Nephron progenitor cell (in vitro differentiated cells): ENCODE measurements at places on chromosomes 2 and 18.

GRCh38 chr2:20757405-20758090, 65.4 kb downstream of the LDAH start:
- DNase-seq: no peak

GRCh38 chr2:168649105-168649504, 153.3 kb upstream of the NOSTRIN start:
- DNase-seq: no peak

DNA sequence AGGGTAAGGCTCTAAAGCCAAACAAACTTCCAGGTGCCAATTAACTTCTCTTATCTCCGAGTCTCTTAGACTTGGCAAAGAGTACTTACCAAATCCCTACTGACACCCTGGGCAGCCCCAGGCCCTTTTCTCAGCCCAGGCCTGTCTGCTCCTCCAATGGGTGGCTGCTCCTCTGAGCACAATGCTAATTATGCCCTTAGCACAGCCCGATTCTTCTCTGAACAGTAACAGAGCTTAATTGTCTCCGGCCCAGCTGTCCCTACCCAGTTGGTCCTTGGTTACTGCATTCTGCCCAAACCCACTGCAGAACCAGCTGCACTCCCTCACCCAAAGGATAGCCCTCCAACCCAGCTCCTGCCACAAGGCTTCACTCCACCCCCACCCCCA, 110.3 kb downstream of the SMAD7 start:
- no peak for DNase-seq

- no peak for DNase-seq
These were observed 229.0 kb upstream of the HS6ST1 start for GRCh38 chr2:128547667-128548066.

DNA sequence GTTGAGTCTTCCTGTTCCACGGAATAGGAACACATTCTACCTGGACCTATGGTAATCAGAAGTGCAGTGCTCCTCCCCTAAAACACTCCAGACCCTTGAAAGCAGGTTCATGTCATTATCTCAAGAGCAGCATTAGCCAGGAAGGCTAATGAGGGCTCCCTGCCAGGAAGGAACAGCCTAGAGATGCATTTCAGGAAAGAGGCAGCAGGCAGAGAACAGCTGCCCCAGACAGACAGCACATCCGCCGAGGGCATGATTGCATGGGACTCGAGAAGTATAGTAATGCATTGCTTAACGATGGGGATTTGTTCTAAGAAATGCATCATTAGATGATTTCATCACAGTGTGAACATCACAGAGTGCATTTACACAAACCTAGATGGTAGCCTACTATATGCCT, 171.5 kb downstream of the ALK start:
- DNase-seq: no peak

- no peak for DNase-seq
These were observed 98.5 kb downstream of the TACR1 start for GRCh38 chr2:75100801-75101151.

DNA sequence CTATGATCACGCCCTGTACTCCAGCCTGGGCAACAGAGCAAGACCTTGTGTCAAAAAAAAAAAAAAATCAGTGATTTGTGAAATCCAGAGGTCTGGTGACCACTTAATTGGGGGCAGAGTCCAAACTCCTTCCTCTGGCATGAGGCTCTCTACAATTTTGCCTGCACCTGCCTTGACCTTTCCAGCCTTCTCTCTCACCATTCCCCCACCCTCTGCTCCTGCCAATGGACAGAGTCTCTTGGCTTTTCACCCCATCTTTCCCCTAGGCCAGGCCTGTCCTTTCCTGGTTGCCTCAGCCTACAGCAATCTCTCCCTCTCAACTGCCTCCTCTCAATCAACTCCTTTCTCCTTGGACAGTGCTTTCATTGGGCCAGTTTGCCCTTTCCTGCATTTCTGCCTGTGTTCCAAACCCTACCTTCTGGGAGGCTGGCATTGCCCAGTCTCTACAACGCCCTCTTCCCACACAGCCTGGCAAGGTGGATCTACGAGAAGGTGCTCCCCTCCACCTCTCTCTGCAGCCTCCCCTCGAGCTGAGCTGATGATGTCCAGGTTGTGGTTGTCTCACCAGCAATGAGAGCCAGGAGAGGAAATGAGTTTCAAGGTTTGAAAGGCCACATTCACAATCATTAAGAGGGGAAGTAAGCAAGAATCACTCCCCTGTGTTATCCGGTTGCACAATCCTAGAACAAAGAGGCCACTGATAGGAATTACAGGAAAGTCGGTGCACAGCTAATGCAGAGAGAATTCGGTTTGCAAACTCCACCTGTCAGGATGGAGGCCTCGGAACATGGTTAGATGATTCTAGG, 39.5 kb upstream of the NPAS2 start:
- DNase-seq: no peak

- DNase-seq: no peak
These were observed 180.9 kb downstream of the ZBTB7C start for GRCh38 chr18:48228301-48228715.

GRCh38 chr2:171441470-171441869, 7.4 kb downstream of the DCAF17 start:
- no peak for DNase-seq

- DNase-seq: no peak
These were observed 83.8 kb upstream of the TMEM17 start for GRCh38 chr2:62589691-62590356.

DNA sequence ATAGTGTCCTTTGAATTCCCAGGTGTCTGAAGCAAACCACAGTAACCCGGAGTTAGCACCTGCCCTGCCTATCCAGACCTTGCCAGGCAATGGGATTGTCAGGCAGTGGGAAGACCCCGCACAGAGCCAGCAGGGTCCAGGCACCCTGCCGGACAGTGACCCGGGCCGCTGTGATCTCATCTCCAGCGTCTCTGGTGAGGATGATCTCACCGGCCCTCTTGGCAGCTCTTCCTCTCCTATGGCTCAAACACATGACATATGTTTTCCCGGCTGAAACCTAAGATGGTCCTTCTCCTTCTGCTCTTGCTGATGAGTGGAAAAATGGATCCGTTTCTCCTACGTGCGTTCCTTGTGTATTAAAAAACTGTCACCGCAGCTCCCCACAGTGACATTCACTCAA, 75.1 kb downstream of the ACOXL start:
- DNase-seq: no peak

DNA sequence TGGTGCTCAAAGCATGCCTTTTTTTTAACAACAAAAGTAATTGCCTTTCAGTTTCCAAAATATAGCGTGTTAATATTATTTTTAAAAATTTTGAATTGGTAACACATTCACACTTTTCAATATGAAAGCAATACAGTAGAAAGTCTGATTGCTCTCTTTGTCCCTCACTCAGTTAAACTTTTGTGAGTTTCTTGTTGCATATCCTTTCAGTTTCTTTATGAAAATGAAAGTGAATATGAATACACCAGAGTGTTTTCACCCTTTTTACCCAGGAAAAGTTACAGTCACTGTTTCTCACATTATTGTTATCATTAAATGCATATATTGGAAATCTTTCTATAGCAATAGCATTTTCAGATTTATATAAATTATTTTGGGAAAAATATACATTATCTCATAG, 377.4 kb upstream of the CRIM1 start:
- DNase-seq: no peak

GRCh38 chr18:13710414-13710831, 15.9 kb downstream of the FAM210A start:
- DNase-seq: no peak

GRCh38 chr2:134739879-134740301, 21.1 kb upstream of the TMEM163 start:
- no peak for DNase-seq

DNA sequence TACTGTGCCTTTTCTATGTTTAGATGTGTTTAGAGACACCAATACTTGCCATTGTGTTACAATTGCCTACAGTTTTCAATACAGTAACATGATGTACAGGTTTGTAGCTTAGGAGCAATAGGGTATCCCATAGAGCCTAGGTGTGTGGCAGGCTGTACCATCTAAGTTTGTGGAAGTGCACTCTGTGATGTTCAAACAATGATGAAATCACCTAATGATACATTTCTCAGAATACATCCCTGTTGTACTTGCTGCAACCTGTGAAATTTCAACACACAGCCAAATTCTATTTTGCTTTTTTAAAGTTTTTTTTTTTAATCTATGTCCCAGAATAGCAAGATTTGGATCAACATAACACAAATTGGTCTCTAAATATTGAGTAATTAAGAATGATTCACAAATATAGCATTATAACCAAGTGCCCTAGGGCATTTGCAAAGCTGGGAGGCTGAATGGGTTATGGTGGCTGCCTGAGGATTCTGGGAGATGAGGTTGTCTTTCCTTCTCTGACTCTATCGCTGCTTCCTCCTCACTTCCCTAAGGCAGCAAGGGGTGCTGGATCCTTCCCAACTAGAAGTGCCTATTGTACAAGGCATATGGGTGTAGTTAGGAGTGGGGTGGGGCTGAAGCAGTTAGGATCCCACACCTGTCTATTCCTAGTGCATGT, 78.3 kb downstream of the SKA1 start:
- no peak for DNase-seq

GRCh38 chr2:1613731-1614354, 130.5 kb downstream of the PXDN start:
- no peak for DNase-seq

- no peak for DNase-seq
These were observed 46.3 kb upstream of the RAB12 start for GRCh38 chr18:8562919-8563318.

GRCh38 chr2:182980115-182980514, 58.1 kb downstream of the NCKAP1 start:
- DNase-seq: no peak

DNA sequence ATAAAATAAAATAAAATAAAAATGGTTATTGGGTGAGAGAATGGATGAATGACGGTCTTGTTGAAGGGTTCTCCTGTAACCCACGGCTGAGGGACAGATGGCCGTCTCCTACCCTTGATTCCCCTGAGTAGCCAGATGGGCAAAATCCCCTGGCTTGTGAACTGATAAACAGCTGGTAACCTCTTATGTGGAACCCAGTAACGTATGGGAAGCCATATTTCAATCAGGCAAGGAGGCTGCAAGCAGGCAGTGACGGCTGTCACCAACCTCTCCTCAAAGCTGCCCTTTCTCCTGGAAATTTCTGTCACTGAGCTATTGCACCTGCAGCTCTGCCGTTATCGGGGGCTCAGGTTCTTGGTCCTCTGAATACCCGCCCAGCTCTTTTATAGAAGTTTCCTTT, 165.3 kb upstream of the SMAD2 start:
- no peak for DNase-seq

- DNase-seq: no peak
These were observed 49.8 kb downstream of the USP34 start for GRCh38 chr2:61420991-61421544.

GRCh38 chr2:41475959-41476358, 571.9 kb upstream of the PKDCC start:
- no peak for DNase-seq

- DNase-seq: no peak
These were observed at the start of gene TEX51 for GRCh38 chr2:126898636-126899035. Gene TEX51, plus strand, starts transcription at chr2:126898890. Its CDS starts 29 bp downstream, at chr2:126898919.

DNA sequence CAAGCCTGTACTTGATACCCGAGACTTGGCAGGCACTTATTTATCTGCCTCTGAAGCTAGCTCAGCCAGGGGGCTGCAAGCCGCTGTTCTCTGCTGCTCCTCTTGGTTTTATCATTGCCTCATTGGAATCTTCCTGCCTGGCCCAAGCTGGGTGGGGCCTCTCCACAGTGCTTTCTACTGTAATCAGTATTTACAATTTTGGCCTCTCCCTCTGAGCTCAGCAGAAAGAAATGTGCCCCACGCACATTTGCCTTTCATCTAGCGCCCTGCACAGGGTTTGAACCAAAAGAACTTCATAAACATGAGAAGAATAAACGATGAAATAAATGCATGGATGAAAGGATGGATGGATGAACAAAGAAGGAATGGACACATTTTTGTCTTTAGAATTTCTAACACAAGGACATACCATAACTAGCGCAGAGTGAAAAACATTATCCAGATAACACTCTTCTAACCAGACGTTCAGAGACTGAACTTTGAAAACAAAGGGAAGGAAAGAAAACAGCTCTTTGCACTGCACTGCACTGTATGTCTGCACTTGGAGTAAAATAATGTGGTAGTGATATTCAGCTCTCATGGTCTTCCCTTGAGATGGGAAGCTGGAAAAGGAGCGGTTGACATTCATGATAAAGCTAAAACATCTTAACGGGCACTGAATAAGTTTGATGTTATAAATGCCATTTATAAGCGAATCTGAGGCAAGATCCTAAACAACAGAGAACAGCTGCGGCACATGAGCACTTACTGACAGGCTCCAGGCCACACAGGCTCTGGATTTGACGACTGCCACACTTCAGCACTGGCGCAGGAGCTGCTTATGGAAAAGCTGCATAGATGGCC, 86.8 kb upstream of the SP3 start:
- DNase-seq: peak; percentile 27

- no peak for DNase-seq
These were observed 10.1 kb downstream of the RND3 start for GRCh38 chr2:150477347-150477746.

DNA sequence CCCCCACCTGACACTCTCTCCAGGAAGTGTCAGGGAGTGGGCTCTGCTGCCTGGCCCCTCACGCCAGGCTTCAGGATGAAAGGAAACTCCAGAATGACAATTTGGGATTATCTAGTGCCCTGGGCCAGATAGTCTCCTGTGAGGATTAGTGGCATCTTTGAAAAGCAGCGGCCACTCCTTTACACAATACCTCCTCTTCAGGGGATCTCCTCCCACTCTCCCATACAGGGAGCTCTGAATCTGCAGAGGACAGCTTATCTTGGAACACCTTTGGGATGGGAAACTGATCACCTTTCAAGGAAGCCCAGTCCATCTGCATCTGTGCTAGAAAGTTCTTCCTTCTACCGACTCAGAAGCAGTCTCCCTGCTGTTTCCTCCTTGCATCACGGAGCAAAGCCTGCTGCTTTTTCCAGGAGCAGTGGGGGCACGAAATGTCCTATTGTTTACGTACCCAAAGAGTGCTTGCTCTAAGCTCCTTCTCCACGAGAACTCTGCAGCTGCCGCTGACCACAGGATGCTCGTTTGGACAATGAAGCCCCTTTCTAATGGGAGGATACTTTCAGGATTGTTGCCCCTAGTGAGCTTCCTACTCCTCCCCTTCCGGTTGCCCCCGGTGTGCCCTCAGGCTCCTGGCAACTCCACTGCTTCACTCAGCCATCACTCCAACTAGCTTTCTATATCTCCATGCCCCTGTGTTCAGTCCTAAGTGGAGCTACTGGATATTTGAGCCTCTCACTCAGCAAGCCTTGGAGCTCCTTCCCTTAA, 31.5 kb downstream of the SIX3 start:
- DNase-seq: no peak

- DNase-seq: peak; percentile 1
These were observed 2750.9 kb downstream of the RPIA start for GRCh38 chr2:91442246-91442905.

- no peak for DNase-seq
These were observed 122.1 kb downstream of the SH3BP4 start for GRCh38 chr2:235073868-235074413.

DNA sequence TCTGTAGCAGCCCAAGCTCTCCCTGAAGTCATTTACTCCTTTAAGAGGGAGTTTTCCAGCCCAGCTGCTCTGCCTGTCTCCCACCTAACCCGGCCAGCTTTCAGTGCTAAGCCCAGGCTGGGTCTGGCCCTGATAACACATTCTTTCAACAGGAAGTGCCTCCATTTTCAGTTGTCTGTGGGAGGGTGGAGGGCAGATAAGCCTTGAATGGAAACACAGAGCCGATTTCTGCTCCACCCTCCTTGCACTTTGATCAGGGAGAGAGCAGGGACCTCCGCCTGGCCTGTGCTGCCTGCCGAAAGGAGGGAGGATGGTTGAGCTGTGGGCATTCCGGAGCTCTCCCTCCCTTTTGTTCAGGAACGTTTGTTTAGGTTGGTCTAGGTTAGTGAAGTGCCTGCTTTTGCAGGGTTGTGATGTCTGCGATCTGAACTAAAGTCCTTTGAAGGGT, 24.8 kb downstream of the GATA6 start:
- no peak for DNase-seq
